ENCODE measurements at places on chromosomes 4 and X.

GRCh38 chr4:6910340-6910959, 824 bp downstream of the TBC1D14 start:
- DNase-seq: no peak

DNA sequence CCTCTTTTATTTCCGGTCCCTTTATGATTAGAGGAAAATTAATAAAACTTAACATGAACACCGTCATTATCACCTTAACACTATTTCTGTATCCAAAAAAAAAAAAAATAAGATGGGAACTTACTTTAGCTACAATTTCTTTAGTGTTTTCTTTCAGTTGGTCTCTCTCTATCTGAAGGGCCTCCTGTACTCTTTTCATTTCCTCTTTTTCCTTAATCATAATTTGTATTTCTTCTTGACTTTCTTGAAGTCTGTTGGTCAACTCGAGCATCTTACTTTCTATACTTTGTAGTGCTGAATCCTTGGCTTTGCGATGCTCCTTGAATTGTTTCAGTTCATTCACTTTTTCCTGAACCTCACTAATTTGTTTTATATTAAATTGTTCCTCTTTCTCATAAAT, 45.3 kb upstream of the BDH2 start:
- no peak for DNase-seq

GRCh38 chr4:153440475-153440874, 25.7 kb upstream of the TMEM131L start:
- no peak for DNase-seq

- no peak for DNase-seq
These were observed 109.6 kb downstream of the MAML3 start for GRCh38 chr4:140044337-140044902.

DNA sequence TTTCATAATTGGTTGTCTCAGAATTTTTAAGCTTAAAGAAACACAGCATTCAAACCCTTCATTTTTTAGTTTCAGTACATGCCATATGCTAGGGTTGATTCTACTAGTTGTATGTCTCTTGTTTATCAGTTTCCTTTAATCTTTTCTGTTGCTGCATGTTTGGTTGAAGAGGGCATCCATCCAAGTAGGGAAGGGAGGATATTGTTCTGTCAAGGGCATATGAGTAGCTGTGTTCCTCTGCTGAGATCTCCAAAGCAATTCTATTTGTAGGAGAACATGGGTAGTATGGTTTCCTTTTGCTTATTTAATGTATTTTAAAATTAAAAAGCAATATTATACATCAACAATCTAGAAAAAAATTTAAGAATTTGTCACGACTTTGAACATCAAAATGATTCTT, 167.7 kb downstream of the FHIP1A start:
- no peak for DNase-seq

GRCh38 chrX:16855363-16856075, 14.6 kb downstream of the RBBP7 start:
- DNase-seq: no peak

- no peak for DNase-seq
These were observed 204.1 kb downstream of the PTTG2 start for GRCh38 chr4:38164346-38164745.

- DNase-seq: no peak
These were observed 314.5 kb downstream of the CAMK2D start for GRCh38 chr4:113447061-113447460.

- DNase-seq: peak; percentile 6
These were observed at the start of gene IL13RA1 for GRCh38 chrX:118726887-118727685. IL13RA1 (plus strand) TSS chrX:118727606; CDS start chrX:118727639, 33 bp downstream.

DNA sequence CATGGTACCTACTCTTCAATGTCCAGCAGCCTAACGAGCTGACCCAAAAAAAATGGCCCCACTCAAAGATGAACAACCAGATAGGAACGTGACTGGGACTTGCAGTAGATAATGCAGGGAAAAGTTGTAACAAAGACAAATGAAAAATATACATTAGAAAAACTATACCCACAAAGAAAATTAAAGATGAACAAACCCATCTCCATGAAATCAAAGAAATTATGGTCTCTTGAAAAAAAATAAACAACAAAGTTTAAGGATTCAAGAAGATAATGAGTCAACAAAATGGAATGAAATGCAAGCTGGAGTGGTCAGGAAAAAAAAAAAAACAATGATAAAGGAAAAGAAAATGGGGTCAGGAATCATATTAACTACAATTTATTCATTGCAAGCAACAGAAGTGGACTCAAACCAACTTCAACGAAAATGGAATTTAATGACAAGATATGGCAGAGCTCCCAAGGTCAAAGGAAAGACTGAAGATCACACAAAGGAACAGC, 309.8 kb upstream of the GALNT7 start:
- DNase-seq: no peak

DNA sequence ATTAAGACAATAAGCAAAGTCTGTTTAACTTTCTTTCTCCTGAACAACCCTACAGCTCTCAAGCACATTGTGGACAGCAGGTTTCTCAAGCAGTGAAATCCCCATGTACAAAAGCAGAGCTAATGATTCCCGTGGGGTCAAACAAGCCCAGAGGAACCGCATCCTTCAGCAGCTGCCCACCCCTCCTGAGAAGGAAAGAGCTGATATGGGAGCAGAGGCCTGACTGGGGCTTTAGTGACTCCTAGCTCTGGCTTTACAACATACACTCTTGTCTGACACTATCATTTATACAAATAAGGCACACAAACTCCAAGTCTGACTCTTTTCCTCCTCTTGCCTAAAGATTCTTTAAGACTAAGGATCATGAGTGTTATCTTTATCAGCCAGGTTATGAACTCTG, 32.8 kb downstream of the HDAC8 start:
- no peak for DNase-seq

- no peak for DNase-seq
These were observed 81.2 kb downstream of the SHISA3 start for GRCh38 chr4:42478509-42478908.

- no peak for DNase-seq
These were observed 25.2 kb downstream of the REPS2 start for GRCh38 chrX:16971694-16972093.

GRCh38 chr4:7581477-7581876, 146.7 kb upstream of the PSAPL1 start:
- no peak for DNase-seq

DNA sequence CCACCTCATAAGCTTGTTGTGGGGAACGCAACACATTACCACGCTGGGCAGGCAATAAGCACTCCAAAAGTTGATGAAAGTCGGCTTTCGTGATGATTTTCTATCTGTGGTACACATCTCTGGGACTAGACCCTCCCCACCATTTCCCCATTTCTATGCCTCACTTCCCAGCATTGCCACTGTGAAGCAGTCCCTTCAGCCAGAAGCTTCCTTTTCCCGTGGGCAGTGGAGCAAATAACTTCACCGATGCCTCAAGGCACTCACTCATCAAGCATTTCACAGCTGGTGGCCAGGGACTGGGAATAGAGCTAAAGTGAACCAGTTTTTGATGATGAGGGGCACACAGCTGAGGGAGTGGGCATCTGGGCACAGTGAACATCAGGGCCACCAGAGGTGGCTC, 18.9 kb downstream of the C4orf50 start:
- no peak for DNase-seq

- no peak for DNase-seq
These were observed 107.2 kb downstream of the ATP11C start for GRCh38 chrX:139825618-139826017.

DNA sequence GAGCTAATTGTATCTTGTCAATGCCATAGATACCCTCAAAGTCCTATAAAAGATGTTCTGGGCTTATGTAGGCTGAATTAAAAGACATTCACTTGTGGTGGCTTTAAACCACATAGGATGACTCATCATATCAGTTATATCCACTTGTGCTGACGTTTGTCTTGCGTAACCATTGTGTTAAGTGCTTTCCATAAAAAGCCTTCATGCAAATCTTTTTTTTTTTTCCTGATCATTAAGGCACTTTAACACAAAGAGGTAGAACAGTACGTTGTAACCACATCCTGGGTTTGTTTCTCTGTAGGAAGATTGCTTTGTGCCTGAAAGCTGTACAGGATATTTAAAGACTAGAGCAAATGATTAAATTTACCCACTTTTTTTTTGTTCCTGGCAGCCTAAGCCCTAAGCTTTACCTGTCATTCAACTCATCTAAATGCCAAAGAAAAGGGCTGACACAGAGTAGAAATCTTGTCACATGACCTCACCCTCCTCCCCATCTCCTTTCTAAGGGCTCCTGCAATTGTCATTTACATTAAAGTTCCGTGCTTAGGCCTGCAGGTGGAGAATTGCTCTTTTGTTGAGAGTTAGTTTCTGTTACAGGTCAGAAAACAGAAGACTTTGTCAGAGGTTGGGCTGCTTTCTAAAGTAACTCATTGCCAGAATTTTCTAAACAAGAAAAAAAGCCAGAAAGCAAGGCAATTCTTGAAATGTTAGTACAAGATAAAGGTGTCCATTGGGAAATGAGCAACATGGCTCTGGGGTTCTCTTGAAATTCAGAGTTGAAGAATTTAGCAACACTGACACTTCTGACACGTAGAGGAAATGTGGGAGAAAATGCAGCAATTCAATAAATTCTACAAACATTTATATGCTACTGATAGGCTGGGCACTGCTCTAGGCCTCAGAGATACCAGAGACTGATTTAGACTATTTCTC, 555.6 kb downstream of the PPARGC1A start:
- no peak for DNase-seq

GRCh38 chr4:122746485-122746965, 14.0 kb downstream of the BBS12 start:
- DNase-seq: no peak

DNA sequence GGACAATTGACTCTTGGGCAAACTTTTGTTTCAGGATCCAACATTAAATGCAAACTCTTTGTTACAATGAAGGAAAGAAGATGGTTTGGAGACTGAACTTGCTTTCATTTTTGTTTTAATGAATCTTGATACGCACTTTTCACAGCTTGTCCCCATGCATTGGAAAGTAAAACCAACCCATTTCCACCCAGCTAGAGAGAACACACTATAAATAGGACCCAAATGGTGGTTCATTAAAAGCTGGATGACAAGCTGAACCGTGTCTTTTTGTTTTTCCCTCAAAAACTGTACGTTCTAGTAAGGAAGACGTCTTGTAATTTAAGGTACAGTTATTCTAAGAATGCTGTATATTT, 95.3 kb upstream of the EGFL6 start:
- no peak for DNase-seq

GRCh38 chr4:183240581-183241321, 79.3 kb downstream of the CLDN22 start:
- DNase-seq: no peak

- no peak for DNase-seq
These were observed 73.2 kb downstream of the ZNF827 start for GRCh38 chr4:145865274-145865941.

DNA sequence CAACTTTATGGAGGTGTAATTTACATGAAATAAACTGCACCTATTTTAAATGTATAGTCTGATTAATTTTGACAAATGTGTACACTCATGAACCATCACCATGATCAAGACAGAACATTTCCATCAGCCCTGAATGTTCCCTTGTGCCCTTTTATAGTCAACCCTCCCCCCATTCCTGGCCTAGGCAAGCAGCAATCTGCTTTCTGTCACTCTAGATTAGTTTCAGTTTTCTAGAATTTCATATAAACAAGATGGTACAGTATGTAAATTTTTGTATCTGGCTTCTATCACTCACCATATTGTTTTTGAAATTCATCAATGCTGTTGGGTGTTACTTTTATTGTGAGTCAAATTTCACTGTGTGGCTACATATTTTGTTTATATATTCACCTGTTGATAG, 234.2 kb upstream of the RPS6KA3 start:
- DNase-seq: no peak

GRCh38 chr4:1879485-1879884, 8.3 kb downstream of the NSD2 start:
- no peak for DNase-seq

- no peak for DNase-seq
These were observed 249.9 kb upstream of the GATB start for GRCh38 chr4:152010710-152011079.

- no peak for DNase-seq
These were observed 3.0 kb downstream of the FBXL5 start for GRCh38 chr4:15652191-15652590.

All from NCI-H2171 (cell line).